Non-pigmented ciliary epithelial cell (primary cell): ENCODE measurements at places on chromosomes 16 and 17.

- no peak for DNase-seq
These were observed 8.5 kb upstream of the HSD3B7 start for GRCh38 chr16:30976486-30976885.

DNA sequence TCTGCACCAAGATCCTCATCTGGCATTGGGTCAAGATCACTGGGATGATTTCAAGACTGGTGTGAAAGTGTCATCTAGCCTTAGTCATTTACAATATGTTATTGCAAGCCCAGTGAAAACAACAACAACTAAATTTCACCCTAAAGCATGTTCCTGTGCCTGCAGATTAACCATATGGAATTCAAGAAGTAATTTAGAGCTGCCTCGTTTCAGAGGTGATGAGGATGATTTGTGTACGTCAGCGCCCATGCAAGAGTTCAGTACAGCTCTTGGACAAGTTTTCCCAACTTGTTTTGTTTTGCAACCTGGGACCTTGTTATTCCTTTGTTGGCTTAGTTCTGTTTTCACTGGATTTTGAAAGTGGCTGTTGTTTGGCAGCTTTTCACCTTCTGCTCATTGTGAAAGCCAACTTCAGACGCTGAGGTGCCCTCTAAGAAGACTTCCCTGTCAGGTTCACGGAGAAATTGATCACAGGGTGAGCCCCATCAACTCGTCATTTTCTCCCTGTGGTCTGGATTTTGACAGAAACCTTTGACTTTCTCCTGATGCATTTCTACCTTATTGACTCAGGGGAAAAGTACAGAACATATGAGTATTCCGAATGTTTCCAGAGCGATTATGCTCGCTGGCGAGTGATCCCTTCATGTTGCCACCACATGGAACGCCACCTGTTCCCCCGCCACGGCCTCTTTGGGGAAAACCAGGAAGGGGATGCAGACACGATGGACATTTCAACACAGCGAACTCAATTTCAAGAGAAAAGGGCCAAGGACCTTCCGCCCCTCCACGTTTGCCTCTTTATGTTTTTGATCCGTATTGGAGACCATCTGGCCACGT is 85.6 kb downstream of the FOXL1 start:
- no peak for DNase-seq

DNA sequence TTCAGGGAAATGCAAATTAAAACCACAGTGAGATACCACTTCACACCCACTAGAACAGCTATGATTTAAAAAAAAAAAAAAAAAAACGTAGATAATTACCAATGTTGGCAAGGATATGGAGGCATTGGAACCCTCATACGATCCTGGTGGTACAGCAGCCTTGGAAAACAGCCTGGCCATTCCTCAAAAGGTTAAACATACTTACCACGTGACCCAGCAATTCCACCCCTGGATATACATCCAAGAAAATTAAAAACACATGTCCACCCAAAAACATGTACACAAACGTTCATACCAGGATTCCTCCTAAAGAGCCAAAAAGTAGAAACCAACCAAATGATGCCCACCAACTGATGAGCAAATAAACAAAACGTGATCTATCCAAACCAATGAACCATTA is 68.1 kb downstream of the GAS7 start:
- no peak for DNase-seq

DNA sequence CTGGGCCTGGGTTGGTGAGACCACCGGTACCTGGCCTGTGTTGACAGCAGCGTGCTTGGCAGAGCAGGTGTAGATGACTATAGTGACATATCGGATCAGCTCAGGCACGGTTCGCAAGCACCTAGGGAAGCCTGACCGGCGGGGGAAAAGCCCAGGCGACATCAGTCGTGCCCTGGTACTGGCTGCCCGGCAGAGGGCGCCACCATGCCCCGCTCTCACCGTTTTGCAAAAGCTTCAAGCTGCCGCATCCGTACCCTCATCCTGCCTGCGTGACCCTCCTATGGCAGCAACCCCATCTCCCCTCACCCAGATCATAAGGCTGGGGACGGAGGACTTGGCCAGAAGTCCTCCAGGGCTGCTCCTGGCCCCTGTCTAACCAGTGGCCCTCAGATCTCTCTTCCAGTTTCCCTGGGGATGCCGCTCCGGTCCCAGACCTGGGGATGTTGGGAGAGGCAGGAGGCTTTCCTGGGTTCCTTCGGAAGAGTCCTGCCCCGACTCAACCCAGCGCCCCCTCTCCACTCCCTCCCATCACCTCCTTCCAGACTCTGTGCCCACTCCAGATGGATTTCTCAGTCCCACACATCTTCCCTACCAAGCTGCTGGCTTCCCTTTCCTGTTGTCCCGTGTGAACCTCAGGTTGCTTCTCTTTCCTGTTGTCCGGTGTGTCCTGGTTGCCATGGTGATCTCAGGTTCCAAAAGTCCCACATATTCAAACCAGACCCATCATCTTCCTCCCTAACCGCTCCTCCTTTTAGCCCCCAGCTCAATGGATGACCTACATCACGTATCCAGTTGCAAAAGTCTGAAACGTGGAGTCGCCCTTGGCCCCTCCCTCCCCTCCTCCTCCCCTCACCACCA is 13.7 kb downstream of the ALOX12B start:
- DNase-seq, result no peak

- no peak for DNase-seq
These were observed 2.2 kb downstream of the LDHD start for GRCh38 chr16:75114179-75114945.

DNA sequence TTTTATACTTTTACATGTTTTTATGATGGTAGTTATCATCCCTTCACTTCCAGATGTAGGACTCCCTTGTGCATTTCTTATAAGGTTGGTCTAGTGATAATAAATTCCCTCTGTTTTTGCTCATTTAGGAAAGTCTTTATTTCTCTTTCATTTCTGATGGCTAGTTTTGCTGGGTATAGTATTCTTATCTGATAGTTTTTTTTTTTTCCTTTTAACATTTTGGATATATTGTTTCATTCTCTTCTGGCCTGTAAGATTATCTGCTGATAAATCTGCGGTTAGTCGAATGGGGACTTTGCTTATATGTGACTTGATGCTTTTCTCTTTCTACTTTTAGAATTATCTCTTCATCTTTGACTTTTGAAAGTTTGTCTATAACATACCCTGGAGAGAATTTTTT is 153.1 kb upstream of the MPHOSPH6 start:
- DNase-seq, result no peak

DNA sequence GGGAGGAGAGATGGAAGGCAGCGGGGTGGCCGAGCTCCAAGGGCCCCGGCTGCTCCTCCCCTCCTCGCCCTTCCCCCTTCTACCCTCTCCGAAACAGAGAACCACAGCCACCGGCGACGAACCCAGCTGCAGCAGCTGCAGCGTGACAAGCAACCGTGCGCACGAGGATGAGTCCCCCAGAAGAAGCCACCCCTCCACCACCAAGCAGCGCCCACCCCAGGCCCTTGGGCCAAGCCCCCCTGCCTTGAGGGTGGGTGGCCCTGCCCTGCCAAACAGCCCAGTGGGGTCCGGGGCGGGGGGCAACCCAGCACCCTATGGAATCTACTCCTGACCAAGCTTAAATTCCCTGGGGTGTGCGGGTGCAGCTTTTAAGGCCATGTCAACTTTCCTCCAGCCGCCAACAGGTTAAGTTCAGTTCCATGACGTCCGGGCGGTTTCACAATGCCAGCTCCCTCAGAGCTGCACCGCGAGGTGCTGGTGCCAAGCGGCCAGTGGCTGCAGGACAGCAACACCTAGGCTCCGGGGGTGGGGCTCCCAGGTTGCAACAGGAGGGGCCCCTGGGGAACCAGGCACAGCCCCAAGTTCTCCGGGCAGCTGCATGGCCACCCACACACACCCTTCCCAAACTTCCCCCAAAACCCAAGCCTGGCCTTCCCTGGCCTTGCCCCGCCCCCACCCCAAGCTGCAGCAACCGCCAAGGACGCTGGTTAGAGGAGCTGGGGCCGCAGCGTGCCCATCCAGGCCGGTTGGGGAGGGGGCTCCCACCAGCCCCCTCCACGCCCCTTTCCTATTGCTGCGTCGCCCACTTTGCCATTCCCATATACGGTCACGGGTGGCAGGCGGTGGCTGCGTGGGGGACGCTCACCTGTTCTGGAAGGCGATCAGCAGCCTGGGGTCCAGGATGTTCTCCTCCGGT is 2.0 kb downstream of the CBX4 start:
- DNase-seq, result no peak

GRCh38 chr16:57131351-57131970 is 39.1 kb downstream of the CPNE2 start:
- DNase-seq, result no peak

- DNase-seq, result no peak
These were observed 3.5 kb upstream of the PKMYT1 start for GRCh38 chr16:2983706-2984136.
